Upper lobe of right lung (tissue), 1 donor: ENCODE measurements at places on chromosomes 5 and 9. TPM values are rescaled to one million over a fixed set of nuclear protein-coding genes. Genes with fewer than 3 reads are reported as not detected.

DNA sequence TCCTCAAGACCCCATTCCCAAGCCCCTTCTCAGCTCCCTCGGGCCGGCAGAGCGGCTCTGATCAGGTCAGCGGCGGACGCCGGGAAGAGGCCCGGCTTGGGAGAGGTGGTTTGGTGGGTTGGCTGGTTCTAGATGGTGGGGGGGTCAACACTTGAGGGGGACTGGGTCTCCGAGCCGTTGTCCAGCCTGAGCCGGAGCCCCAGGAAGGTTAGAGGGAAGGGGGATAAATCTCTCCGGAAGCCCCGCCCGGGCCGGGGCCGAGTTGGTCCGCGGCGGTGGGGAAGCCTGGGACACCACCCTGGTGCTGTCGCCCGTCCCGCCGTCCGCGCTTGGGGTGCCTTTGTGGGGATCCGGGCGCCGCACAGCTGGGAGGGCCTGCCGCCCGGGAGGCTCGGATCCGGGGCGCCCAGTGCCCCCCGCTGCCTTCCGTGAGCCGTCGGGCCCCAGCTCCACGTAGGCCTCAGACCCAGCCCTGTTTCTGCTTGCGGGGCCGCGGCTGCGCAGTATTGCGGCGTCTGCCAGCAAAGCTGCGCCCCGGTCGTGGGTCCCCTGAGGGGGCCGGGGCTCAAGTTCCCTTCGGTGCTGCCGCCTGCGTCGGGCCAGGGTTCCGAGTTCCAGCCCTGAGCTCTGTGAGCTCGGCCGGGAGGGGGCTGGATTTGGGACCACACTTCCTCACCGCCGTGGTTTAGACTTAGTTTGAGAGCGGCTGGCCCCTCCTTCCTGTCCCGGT, 542 bp upstream of the TRIM52 start:
- H3K27ac ChIP-seq: peak overlapping the region; percentile 100
- DNase-seq: peak; percentile 88
- peaks cover 7% of the 10 kb centered on the region for H3K36me3 ChIP-seq
- peak overlapping the region; percentile 93 for H3K4me3 ChIP-seq
- no peaks in the 10 kb centered on the region for H3K27me3 ChIP-seq

DNA sequence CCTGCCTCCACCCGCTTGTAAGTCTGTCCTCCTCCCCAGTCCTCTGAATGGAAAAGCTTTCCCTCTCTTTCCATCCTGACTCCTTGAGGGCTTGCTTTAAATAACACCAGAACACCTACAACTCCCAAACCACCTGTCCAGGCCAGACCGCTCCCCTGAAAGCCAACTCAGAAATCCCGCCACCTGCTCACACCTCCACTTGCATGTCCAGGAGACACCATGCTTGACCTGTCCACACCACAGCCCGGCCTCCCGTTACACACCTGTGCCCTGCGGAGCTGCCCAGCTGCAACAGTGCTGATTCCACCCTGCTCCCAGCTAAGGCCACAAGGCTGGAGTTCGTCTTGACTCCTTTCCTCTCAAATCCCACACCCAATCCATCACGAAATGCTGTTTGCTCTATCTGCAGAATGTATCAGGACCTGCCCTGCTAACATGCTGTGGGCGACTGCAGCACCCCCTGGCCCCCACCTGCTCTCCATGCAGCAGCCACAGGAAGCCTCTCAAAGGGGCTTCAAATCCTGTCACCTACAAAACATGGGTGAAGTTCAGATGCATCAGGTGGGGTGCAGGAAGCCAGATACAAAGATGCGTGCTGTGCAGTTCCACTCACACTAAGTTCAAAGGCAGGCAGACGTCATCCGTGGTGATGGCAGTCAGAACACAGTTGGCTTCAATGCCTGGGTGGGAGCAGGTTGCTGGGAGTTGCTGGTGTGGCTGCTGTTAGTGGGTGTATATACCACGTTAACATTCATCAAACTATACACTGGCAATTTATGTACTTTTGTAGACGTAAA, 166.0 kb downstream of the ROR2 start:
- no peak overlapping the region for H3K4me3 ChIP-seq
- H3K36me3 ChIP-seq: no peaks in the 10 kb centered on the region
- H3K27ac ChIP-seq: no peak overlapping the region
- H3K27me3 ChIP-seq: no peaks in the 10 kb centered on the region

DNA sequence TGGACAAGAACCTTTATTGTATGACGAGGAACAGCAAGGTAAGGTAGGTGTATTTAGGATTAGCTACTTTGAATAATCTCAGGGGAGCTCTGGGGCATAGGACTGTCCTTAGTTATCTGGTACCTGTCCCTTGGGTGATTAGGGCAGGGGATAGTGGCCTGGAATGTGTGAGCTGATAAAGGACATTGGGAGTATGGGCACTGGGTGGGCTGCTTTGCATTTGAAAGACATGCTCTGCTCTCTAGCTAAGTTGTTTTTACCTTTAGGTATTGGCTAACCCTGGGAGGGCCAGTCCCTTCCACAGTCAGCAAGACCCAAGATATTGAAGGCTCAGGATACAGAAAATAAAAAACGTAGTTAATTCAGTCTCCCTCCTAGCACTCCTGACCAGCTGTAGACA, 282.8 kb upstream of the C9orf72 start:
- H3K27me3 ChIP-seq: no peaks in the 10 kb centered on the region
- no peak overlapping the region for H3K27ac ChIP-seq
- no peak for DNase-seq
- H3K4me3 ChIP-seq: no peak overlapping the region
- no peaks in the 10 kb centered on the region for H3K36me3 ChIP-seq

GRCh38 chr5:86152988-86153560, 464.7 kb upstream of the COX7C start:
- no peaks in the 10 kb centered on the region for H3K4me1 ChIP-seq
- no peak overlapping the region for H3K27ac ChIP-seq
- no peak for DNase-seq
- no peaks in the 10 kb centered on the region for H3K27me3 ChIP-seq
- no peaks in the 10 kb centered on the region for H3K36me3 ChIP-seq

Gene ADRB2
- total RNA-seq: 28.0 TPM

DNA sequence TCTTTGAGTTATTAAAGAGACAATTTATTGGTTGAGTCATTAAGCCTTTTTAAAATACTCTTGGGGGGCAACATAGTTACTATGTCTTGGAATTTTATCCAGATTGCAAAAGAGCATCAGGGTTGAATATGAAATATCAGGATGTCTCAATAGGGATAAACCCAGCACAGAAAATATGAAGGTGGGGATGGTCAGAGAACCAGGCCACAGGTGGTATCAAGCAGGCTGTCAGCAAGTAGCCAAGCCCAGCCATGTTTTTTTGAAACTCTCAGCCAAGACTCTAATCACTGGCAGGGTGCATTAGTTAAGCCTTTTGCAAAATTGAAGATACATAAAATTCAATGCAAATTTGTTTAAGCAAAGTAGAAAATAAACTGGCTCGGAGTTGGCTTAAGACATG, 468.9 kb downstream of the DTWD2 start:
- no peaks in the 10 kb centered on the region for H3K36me3 ChIP-seq
- DNase-seq: no peak
- H3K4me3 ChIP-seq: no peak overlapping the region
- H3K27me3 ChIP-seq: no peaks in the 10 kb centered on the region
- H3K27ac ChIP-seq: no peak overlapping the region
- H3K4me1 ChIP-seq: no peaks in the 10 kb centered on the region

Gene KCTD16
- 5.1 TPM for total RNA-seq

GRCh38 chr5:29983528-29984155, 1209.8 kb upstream of the CDH6 start:
- H3K4me3 ChIP-seq: no peak overlapping the region
- no peaks in the 10 kb centered on the region for H3K36me3 ChIP-seq
- no peak for DNase-seq

DNA sequence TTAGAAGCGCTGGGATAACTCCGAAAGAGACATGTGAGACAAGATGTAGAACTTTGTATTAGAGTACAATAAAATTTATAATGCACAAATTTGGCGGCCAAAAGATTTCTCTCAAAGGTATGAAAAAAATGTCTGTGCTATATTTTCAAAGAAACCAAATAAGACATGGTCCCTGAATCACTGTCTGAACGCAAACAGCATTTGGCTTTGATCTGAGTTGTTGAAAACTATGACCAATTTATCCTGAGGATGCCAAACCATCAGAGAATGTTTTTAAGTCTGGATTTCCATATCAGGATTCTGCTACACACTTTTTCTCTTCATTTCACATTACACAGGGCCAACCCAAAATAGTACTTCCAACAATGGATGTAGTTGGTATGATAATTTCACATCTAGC, 9.9 kb upstream of the GLIS3 start:
- no peak for DNase-seq
- H3K27me3 ChIP-seq: no peaks in the 10 kb centered on the region
- no peaks in the 10 kb centered on the region for H3K36me3 ChIP-seq
- H3K27ac ChIP-seq: no peak overlapping the region
- no peak overlapping the region for H3K4me3 ChIP-seq

Gene PPP2R2B
- 1.2 TPM for total RNA-seq

DNA sequence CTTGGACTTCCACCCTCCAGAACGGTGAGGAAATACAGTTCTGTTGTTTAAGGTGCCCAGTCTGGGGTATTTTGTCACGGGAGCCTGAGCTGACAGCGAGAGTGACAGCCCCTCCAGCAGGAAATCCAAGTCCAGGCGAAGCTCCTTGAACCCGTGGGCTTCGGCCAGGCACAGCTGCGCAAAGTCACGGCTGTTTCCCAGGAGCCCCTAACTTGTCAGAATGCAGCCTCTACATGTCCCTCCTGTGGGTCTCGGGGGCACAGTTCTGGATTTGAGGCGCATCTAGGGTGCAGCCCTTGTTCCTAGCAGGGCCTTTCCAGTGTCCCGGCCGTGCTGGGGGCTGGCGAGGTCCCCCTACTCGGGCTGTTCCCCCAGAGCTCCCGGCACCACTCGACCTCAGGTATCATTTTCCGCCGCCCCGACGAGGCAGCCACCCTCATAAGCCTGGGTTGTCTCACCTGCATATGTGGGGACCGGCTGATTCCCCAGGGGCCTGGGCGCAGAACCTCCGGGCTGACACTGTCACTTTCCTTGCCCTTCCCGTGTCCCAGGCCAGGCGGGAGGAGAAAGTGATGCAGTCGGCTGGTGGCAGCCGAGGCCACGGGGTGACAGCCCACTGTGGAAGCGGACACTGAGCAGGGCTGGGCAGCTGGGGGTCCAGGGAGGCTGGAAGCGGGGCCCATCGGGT, 4.5 kb downstream of the LCN8 start:
- H3K27ac ChIP-seq: no peak overlapping the region
- H3K4me3 ChIP-seq: no peak overlapping the region
- H3K27me3 ChIP-seq: no peaks in the 10 kb centered on the region
- DNase-seq: no peak
- H3K4me1 ChIP-seq: peaks cover 7% of the 10 kb centered on the region
- H3K36me3 ChIP-seq: no peaks in the 10 kb centered on the region

GRCh38 chr9:88578121-88579049, 43.4 kb downstream of the NXNL2 start:
- peaks cover 8% of the 10 kb centered on the region for H3K4me1 ChIP-seq
- H3K27me3 ChIP-seq: no peaks in the 10 kb centered on the region
- H3K4me3 ChIP-seq: no peak overlapping the region
- no peak overlapping the region for H3K27ac ChIP-seq
- H3K36me3 ChIP-seq: no peaks in the 10 kb centered on the region
- DNase-seq: peak; percentile 90

- H3K27me3 ChIP-seq: no peaks in the 10 kb centered on the region
- no peak for DNase-seq
- no peaks in the 10 kb centered on the region for H3K4me1 ChIP-seq
- no peaks in the 10 kb centered on the region for H3K36me3 ChIP-seq
- no peak overlapping the region for H3K27ac ChIP-seq
These were observed 61.4 kb downstream of the C5orf15 start for GRCh38 chr5:133907075-133907474.
